ENCODE measurements at places on chromosomes 1 and 21. TPM values are rescaled to one million over a fixed set of nuclear protein-coding genes. Genes with fewer than 3 reads are reported as not detected.

Gene CNR2
- total RNA-seq: not detected

DNA sequence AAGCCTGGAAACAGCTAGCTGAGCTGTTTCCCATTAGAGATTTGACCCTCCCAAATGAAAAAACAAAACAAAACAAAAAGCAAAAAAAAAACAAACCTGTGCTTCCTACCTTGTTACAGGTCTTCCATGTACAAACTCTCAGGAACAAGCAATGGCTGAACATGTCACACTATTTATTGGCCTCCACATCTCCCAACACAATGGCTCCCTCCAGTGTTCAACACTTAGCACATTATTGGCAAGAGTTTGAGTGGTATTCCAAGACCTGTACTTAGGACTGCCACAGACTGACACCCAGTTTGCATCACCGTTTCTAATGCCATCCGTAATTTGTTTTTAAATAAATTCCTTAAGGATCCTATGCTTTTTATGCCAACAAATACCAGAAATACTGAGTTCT lies 195.0 kb upstream of the OLFM3 start:
- no peaks in the 10 kb centered on the region for H3K4me1 ChIP-seq
- H3K4me3 ChIP-seq: no peak overlapping the region
- H3K36me3 ChIP-seq: no peaks in the 10 kb centered on the region
- H3K27ac ChIP-seq: no peak overlapping the region
- no peaks in the 10 kb centered on the region for H3K27me3 ChIP-seq

DNA sequence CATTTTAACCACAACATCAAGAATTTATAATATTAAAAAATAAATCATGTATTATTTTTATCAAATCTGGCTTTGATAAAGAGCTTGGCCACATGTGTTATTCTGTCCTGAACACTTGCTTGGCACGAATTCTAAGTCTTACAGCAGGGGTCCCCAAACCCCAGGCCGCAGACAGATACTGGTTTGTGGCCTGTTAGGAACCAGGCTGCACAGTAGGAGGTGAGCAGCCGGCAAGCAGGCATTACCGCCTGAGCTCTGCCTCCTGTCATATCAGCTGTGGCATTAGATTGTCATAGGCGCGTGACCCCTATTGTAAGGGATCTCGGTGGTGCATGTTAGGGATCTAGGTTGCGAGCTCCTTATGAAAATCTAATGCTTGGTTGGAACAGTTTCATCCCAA lies 127.6 kb upstream of the IVNS1ABP start:
- H3K36me3 ChIP-seq: no peaks in the 10 kb centered on the region
- H3K27ac ChIP-seq: no peak overlapping the region
- H3K4me3 ChIP-seq: no peak overlapping the region
- H3K27me3 ChIP-seq: no peaks in the 10 kb centered on the region

DNA sequence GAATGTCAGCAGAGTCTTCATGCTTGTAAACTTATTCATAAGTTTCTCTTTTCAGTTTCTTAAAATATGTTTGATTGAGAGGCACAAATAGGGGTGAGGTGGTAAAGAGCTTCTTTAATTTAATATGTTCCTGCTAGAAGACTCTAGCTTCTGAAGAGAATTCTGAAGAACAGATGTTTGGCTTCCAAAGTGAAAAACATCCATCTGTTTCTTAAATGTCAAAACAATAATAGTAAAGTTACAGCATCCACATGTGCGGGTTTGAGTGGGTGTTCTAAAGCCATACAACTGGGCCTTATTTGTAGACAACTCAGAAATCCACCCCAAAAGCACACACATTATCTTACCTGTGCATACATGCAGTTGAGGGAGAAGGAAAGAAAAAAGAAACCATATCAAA lies 144.0 kb upstream of the ADGRL4 start:
- H3K36me3 ChIP-seq: no peaks in the 10 kb centered on the region
- H3K4me3 ChIP-seq: no peak overlapping the region
- H3K27ac ChIP-seq: no peak overlapping the region
- DNase-seq: no peak
- H3K4me1 ChIP-seq: no peaks in the 10 kb centered on the region
- H3K27me3 ChIP-seq: no peaks in the 10 kb centered on the region

DNA sequence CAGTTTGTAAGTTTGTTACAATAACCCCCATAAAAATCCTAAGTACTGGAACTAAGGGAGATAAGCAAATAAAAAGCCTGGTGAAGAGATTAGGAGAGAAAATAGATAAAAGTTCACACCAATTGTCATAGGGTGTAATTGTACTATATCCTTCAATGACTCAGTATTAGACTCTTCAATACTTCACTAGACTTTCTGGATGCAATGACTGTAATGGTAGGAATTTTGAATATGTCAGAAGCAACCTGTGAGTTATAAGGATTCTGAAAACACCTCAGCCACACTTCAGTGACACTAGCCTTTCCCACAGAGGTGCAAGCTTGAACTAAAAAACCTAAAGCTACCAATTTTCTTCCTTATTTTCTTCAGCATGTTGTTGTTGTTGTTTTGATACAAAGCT lies 147.9 kb downstream of the PTGER3 start:
- DNase-seq: no peak
- H3K4me3 ChIP-seq: no peak overlapping the region
- H3K36me3 ChIP-seq: no peaks in the 10 kb centered on the region
- H3K27me3 ChIP-seq: no peaks in the 10 kb centered on the region
- no peaks in the 10 kb centered on the region for H3K4me1 ChIP-seq
- no peak overlapping the region for H3K27ac ChIP-seq

DNA sequence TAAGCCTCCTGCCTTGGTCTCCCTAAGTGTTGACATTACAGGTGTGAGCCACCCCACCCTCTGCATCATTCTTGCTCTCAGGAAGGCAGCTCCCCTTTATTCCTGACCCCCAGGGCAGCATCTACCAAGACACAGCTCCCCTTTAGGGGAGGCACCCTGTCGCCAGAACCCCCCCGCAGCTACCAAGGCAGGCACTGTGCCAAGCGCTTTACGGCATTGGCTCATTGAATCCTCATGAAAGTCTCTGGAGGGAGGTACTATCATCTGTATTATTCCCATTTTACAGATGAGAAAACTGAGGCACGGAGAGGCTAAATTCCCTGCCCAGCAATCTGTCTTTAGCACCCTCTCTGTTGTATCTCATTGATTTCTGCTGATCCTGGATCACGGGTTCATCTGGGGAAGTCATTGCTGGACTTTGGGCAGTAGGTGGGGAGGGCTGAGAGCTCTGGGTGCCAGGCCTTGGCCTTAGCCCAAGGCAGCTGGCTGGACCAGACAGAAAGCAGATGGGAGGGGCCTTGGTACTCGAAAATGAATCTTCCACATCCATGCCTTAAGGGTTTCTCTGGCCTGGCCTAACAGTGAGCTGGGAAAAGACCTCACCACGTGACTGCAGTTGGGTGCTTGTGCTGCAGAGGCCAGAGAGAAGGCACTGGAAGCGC lies 5.9 kb downstream of the PLOD1 start:
- H3K27me3 ChIP-seq: no peaks in the 10 kb centered on the region
- H3K27ac ChIP-seq: no peak overlapping the region
- H3K4me3 ChIP-seq: no peak overlapping the region
- H3K4me1 ChIP-seq: peaks cover 15% of the 10 kb centered on the region

Gene MYBPHL
- total RNA-seq: not detected

DNA sequence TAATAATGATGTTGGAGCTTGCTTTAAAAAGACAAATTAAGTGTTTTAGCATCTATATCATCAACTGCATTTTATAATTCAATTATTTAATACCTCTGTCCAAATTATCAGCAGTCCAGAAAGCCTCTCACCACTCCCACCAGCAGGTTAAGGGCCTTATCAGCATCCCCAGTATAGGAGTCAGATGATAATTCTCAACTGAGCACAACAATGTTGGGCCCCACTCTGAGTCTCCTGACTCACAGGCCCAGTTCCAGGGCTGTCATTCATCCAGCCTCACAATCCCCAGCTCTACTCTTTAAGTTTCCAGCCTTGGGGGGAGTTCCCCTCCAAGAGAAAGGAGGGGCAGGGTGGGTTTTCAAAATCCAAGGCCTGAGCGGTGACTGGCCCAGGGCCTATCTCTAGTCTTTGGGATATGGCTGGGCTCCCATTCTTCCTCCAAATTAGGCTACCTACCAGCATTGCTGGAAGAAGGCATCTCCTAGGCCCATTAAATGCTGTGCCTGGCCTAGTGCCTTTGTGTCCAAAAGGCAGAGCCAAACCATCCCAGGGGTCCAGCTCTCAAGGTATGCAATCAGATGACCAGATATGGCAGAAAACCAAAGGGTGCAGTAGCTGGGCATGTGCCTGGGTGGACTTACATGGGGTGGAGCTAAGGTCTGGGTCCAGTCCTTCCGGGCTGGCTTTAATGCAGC lies 134.1 kb downstream of the GLUL start:
- no peak overlapping the region for H3K4me3 ChIP-seq
- no peaks in the 10 kb centered on the region for H3K27me3 ChIP-seq
- H3K27ac ChIP-seq: no peak overlapping the region

Gene ESPN
- total RNA-seq: 6.1 TPM

Gene PSRC1
- total RNA-seq: 33.0 TPM
